Thymus (tissue), 14 donors: ENCODE measurements at places on chromosomes 13 and 19.

GRCh38 chr13:112895521-112896465 is 73.2 kb upstream of the MCF2L start:
- peaks cover 63% of the 10 kb centered on the region for H3K27me3 ChIP-seq
- no peak overlapping the region for H3K27ac ChIP-seq
- H3K4me1 ChIP-seq, result peaks cover 2% of the 10 kb centered on the region
- DNase-seq, result no peak

DNA sequence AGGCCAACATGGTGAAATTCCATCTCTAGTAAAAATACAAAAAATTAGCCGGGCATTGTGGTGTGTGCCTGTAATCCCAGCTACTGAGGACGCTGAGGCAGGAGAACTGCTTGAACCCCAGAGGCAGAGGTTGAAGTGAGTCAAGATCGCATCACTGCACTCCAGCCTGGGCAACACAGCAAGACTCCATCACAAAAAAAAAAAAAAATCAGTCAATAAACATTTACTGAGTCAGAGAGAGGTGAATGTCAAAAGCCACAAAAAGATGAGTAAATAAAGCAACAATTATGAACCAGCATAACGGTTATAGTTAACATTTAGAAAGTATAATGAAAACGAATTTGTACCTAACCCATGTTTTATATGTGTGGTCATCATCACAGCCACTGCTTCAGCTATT is 23.1 kb downstream of the PSPC1 start:
- no peak overlapping the region for H3K4me3 ChIP-seq
- no peak overlapping the region for H3K27ac ChIP-seq
- DNase-seq, result no peak
- H3K27me3 ChIP-seq, result no peaks in the 10 kb centered on the region

DNA sequence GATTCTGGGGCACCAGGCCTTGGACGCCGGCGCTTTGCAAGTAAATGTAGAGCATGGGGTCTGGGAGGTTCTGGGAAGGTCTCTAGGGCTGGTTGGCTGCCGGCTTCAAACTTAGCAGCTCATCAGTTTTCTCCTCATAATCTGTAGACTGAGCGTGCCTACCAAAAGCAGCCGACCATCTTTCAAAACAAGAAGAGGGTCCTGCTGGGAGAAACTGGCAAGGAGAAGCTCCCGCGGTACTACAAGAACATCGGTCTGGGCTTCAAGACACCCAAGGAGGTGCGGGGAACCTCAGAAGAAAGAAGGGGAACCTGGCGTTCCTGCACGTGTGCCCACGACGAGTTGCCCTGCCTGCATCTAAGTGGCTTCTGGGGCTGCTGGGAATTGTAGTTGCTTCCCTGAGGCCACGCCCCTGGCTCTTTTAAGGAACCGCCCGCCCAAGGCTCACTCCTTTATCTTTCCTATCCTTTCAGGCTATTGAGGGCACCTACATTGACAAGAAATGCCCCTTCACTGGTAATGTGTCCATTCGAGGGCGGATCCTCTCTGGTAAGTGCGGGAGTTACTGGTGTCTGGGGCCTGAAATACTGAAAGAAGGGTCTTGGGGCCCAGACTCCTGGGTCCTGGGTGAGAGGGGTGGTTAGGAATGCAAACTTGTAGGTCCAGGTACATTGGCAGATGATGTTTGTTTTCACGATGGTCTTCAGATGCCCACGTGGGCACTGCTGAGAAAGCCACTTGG is 984 bp downstream of the RPS11 start:
- H3K4me1 ChIP-seq, result peaks cover 22% of the 10 kb centered on the region
- peaks cover 38% of the 10 kb centered on the region for H3K36me3 ChIP-seq
- H3K27me3 ChIP-seq, result no peaks in the 10 kb centered on the region
- peak overlapping the region; percentile 96 for H3K4me3 ChIP-seq
- H3K27ac ChIP-seq, result peak overlapping the region; percentile 98
- peak; percentile 66 for DNase-seq

DNA sequence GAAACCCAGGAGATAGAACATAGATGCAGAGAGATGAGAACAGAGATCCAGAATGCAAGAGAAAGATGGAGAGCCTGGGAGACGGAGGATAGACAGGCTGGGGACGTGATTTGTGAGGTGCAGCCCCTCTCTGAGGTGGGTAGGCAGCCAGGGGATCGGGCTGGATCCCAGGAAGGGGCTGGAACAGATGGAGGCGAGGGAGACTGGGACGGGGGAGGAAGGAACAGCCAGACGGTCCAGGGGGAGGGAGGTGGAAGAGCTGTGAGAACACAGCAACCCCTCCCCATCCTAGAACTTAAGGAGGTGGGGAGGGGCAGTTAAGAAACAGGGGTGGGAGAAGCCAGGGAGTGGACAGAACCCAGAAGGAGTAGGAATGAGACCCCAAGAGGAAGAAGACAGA is 3.1 kb downstream of the SLC17A7 start:
- H3K4me3 ChIP-seq, result no peak overlapping the region
- no peak overlapping the region for H3K27ac ChIP-seq
- DNase-seq, result no peak
- peaks cover 85% of the 10 kb centered on the region for H3K27me3 ChIP-seq

GRCh38 chr19:16089010-16089846 is 12.9 kb downstream of the TPM4 start:
- peak overlapping the region; percentile 4 for H3K27ac ChIP-seq
- no peaks in the 10 kb centered on the region for H3K27me3 ChIP-seq
- H3K4me3 ChIP-seq, result no peak overlapping the region

DNA sequence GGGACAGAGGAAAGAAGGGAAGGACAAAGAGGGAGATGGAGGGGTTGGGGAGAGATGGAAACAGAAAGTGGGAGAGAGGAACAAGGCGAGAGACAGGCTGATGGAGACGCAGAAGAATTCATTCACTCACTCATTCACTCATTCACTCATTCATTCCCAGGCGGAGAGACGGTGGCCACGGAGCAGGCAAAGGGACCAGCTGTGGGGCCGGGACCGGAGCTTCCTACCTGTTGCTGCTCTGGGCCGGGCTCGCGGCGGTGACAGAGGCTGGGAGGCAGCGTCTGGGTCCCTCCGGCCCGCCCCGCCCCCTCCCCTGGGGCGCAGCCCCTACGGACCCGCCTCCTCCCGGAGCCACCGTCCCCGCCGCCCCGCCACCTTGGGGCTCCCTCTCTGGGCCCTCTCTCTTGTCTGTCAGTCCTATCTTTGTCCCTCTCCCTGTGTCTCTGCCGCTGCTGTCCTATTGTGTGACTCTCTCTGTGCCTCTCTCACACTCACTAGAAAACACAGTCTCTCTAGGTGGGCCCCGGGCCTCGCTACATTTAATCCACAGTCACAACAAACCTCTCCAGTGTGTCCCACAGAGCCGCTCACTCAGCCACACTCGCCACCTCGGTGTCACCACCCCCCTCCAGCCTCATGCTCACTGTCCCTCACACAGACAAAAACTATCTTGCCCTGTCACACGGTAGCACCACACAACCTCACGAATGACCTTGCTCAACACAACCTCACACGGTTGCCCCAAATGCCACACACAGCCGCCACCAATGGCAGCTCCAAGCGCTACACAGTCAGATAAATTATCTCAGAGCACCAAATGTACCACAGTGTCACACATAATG is at the start of gene GNG8:
Gene GNG8 (minus strand): TSS at position 283 of the 842 bp plus-strand sequence. CDS start 1,520 bp downstream, outside the sequence.
- peaks cover 12% of the 10 kb centered on the region for H3K4me1 ChIP-seq
- peak within 1 kb of the TSS; percentile 46 for H3K27ac ChIP-seq
- no peak within 1 kb of the TSS for H3K4me3 ChIP-seq
- no peak for DNase-seq
- H3K36me3 ChIP-seq, result no peaks in the 10 kb centered on the region

DNA sequence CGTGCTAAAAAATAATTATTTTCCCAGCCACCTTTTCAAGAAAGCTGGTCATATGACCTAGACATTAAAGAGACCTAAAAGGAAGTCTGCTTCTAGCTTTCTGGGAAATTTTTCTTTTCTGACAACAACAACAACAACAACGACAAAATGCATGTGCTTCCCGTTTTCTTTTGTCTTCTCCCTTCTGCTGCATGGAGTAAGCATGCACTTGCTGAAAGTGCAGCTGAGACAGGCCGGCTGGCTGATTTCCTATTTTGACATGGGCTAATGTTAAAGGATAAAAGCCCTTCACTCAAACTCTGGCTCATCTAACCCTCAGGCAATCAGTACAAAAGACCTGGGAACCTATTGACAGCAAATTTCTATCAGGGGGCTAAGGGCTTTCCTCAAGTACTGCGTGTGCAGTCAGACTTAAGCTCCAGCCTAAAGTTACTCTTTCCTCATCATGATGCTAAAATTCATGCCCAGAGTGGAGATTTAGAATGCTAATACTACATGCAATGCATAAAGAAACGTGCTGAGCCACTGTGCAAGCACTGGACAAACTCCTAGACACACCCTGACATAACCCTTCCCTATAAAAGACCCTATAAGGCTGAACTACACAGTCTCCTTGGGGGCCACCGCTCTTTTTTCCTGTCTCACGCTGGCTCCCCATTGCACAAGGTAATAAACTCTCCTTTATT is 811.1 kb downstream of the UQCRFS1 start:
- peaks cover 56% of the 10 kb centered on the region for H3K4me1 ChIP-seq
- H3K27me3 ChIP-seq, result no peaks in the 10 kb centered on the region
- no peak overlapping the region for H3K4me3 ChIP-seq
- DNase-seq, result no peak

DNA sequence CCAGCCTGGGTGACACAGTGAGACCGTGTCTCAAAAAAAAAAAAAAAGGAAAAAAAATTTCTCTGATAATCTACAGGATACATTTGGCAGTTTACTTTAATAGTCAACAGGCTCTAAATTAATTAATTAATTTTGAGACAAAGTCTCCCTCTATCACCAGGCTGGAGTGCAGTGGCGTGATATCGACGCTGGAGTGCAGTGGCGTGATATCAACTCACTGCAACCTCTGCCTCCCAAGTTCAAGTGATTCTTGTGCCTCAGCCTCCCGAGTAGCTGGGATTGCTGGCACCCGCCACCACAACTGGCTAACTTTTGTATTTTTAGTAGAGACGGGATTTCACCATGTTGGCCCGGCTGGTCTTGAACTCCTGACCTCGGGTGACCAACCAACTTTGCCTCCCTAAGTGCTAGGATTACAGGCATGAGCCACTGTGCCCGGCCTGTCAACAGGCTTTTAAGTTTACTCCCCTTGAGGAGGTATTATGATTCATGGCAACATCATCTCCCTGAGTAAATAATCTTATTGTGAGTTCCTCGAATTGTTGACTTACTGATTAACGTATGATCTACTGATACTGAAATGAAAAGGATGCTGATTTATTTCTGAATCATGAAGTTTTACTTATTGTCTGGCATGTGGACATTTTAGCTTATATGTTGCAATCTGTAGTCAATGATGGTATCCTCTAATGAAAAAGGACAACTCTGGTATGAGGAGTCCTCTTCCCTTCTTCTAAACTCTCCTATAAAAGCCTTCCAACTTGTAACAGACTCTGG is 21.3 kb upstream of the MTRF1 start:
- H3K27me3 ChIP-seq, result no peaks in the 10 kb centered on the region
- H3K4me1 ChIP-seq, result no peaks in the 10 kb centered on the region
- H3K4me3 ChIP-seq, result no peak overlapping the region
- no peak overlapping the region for H3K27ac ChIP-seq

- no peak overlapping the region for H3K27ac ChIP-seq
- H3K4me3 ChIP-seq, result no peak overlapping the region
- no peak for DNase-seq
- H3K36me3 ChIP-seq, result no peaks in the 10 kb centered on the region
These were observed 620.3 kb upstream of the PCDH20 start for GRCh38 chr13:62035981-62036380.

GRCh38 chr19:46902402-46902766 is 41.6 kb downstream of the ARHGAP35 start:
- no peak for DNase-seq
- no peak overlapping the region for H3K4me3 ChIP-seq
- peaks cover 4% of the 10 kb centered on the region for H3K36me3 ChIP-seq
- H3K4me1 ChIP-seq, result peaks cover 2% of the 10 kb centered on the region

GRCh38 chr19:10861103-10861651 is 10.2 kb upstream of the CARM1 start:
- H3K36me3 ChIP-seq, result no peaks in the 10 kb centered on the region
- H3K27me3 ChIP-seq, result no peaks in the 10 kb centered on the region
- H3K4me3 ChIP-seq, result no peak overlapping the region
- peaks cover 10% of the 10 kb centered on the region for H3K4me1 ChIP-seq

- no peaks in the 10 kb centered on the region for H3K4me1 ChIP-seq
- H3K4me3 ChIP-seq, result no peak overlapping the region
- no peaks in the 10 kb centered on the region for H3K36me3 ChIP-seq
- H3K27ac ChIP-seq, result no peak overlapping the region
These were observed 232.4 kb downstream of the LHFPL6 start for GRCh38 chr13:39370554-39370953.

- peak overlapping the region; percentile 67 for H3K27ac ChIP-seq
- H3K27me3 ChIP-seq, result no peaks in the 10 kb centered on the region
- peaks cover 25% of the 10 kb centered on the region for H3K36me3 ChIP-seq
- DNase-seq, result peak; percentile 33
- H3K4me3 ChIP-seq, result peak overlapping the region; percentile 92
- H3K4me1 ChIP-seq, result peaks cover 16% of the 10 kb centered on the region
These were observed 533 bp downstream of the ZNF544 start for GRCh38 chr19:58229255-58229639.

DNA sequence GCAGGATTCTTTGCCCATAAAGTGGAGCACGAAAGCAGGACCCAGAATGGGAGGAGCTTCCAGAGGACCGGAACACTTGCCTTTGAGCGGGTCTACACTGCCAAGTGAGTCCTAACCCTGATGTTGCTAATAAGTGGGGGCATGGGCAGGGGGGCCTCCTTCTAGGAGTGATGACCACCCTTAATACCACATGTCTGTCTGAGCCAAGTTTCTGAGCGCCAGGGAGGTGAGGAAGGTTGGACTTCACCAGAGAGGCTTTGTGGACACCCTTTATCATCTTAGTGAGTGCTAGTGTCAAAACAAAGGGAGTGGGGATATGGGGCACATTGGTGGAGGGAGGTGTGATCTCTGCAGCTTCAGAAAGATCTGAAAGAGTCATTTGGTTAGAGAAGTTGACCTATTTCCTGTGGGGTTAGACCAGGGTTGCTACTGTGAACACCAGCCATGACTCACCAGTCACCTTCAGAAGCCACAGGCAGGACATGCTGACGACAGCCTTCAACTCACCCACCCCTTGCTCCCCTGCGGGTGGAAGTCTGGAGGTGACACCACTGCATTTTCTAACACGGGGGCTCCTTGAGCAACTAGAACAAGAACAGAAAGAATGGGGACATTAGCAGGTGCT is 8.8 kb downstream of the ALOX5AP start:
- DNase-seq, result no peak
- no peaks in the 10 kb centered on the region for H3K27me3 ChIP-seq
- no peak overlapping the region for H3K27ac ChIP-seq
- peaks cover 39% of the 10 kb centered on the region for H3K4me1 ChIP-seq

- no peak for DNase-seq
- H3K27me3 ChIP-seq, result peaks cover 38% of the 10 kb centered on the region
- no peaks in the 10 kb centered on the region for H3K4me1 ChIP-seq
- no peak overlapping the region for H3K4me3 ChIP-seq
- no peaks in the 10 kb centered on the region for H3K36me3 ChIP-seq
These were observed 11.3 kb upstream of the PNMA8A start for GRCh38 chr19:46482631-46483030.

DNA sequence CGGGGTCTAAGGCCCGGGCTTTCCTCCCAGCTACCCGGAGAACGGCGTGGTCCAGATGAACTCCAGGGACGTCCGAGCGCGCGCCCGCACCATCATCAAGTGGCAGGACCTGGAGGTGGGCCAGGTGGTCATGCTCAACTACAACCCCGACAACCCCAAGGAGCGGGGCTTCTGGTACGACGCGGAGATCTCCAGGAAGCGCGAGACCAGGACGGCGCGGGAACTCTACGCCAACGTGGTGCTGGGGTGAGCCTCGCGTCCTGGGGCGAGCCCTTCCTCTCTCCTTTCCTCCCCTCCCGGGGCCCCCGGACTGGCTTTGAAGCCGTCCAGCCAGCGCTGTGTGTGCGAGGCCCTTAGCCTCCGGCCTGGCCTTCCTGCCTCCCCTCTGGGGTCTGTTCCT is 23.4 kb downstream of the UHRF1 start:
- DNase-seq, result no peak
- H3K27ac ChIP-seq, result no peak overlapping the region
- H3K36me3 ChIP-seq, result peaks cover 59% of the 10 kb centered on the region
- H3K4me3 ChIP-seq, result no peak overlapping the region
- peaks cover 24% of the 10 kb centered on the region for H3K4me1 ChIP-seq
